ENCODE measurements at places on chromosomes 11 and 22.

DNA sequence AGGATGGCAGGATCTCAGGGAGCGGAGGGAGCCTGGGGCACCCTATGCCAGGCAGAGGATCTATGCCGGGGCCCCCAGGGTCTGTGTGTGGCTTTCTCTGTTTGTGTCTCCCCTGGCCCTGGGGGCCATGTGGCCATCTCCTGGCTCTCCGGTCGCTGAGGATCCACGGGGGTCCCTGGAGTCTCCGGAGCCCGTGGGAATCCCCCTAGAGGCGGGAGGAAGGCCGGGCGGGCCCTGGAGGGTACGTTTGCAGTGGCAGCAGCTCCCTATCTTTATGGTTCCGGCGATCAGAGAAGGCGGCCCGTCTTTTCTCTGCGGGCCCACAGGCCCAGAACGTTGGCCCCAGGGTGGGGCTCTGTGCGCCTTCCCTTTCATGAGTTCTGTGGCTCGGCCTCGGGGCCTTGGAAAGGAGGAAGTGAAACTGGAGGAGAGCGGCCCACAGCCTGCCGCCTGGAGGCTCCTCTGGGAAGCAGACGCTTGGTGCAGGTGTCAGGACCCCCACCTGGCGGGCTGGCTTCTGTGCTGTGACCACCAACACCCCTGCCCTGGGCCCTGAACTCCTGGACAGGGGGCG, 82.1 kb downstream of the KCNQ1 start:
- no peak for DNase-seq

DNA sequence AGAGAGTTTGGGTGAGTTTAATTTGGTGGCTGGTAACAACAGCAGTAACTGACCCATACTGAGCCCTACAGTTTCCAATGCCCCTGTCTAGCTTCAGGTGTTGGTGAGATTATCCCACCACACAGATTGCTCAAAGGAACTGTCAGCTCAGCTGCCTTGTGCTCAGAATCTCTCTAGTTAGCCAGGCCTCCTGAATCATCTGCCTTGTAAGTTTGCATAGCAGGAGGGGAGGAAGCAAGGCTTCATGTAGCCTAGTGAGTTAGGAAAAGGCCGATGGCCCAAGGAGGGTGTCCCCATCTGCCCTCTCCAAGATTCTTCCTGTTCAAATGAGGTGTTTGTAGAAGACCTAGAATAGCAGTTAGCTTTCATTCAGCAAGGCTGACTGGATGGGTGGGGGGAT, 74.3 kb downstream of the MICAL2 start:
- DNase-seq: no peak

DNA sequence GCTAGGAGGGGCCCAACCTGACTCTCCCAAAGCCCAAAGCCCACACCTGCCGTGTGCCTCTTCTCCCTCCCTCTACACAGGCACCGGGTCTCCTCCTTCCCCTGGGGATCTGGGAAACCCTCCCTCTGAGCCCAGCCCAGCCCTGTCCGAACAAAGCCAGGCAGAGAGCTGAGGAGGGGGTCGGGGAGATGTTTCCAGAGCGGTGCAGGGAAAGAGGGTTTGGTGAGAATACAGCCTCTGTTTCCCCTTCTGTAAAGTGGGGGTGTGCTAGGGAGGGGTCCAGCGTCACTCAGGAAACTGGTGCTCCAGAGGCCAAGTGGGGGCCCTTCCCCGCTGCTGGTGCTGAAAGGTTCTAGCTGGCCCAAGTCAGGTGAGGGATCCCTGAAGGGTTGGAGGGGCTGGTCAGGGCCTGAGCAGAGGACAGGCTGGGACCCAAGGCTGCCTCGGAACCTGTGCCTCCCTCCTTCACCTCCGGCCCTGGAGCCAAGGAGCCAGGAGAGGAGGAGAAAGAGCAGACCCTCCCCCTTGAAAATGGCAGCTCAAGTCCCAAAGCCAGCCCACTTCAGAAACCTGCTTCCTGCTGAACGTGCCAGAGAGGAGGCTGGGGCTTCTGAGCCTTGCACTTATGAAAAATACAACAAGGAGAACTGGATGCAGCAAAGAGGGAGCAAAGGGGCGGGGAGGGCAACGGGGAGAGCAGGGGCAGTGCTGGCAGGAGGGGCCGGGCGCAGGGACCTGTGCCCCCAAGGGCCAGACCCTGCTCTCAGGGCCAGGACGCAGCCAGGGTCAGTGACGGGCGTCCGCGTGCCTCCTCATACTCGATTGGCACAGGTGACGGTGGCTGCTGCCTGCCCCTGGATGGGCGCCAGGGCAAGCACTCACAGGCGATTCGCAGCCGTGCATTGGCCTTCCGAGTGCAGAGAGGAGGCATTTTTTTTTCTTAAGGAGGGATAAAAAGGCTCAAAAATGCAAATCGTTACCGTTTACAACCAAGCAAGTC, 43.2 kb downstream of the MACROD1 start:
- DNase-seq: no peak

DNA sequence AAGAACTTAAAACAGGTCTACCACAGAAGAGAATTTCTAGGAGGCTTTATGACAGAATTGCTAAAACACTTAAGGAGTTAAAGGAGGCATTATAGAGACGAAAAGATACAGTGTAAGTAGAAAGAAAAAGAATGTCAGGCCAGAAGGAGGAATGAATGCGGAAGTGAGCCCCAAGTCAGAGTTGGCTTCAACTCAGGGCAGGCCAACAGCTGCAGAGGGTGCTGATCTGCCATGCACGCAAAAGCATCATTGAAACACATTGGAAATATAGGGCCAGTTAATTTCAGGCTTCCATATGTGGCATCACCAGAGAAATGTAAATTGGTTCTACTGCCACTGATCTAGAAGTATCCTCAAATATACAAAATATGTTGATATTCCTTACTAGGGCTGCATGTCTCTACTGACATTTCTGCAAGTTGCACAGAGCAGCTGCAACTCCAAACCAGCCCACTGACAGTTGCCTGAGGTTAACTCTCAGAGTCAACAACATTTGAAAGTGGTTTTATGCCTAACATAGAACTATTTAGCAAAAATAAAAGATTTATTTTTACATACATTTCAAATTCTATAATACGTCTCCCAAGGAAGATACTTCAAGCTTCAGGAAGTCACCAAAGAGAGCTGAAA, 324.1 kb downstream of the C11orf87 start:
- DNase-seq: no peak

GRCh38 chr11:128720522-128720985, 26.7 kb downstream of the FLI1 start:
- no peak for DNase-seq

DNA sequence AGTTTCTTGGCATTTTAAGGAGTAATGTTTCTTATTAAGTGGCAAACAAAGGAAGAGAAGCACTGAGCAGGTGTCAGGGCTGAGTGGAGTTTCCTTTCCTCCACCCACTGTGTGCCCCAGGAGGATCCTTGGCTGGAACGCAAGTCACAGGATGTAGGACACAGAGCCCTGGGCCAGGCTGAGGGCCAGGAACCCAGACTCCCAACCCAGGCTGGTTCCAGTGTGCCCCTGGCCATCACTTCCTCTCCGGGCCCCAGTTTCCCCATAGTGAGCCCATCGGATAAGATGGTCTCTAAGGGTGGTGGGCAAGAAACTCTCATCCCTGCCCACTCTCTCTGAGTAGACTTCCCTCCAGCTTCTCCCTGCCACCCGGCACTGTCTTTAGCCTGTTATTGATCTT, 45.3 kb downstream of the LMO1 start:
- no peak for DNase-seq

DNA sequence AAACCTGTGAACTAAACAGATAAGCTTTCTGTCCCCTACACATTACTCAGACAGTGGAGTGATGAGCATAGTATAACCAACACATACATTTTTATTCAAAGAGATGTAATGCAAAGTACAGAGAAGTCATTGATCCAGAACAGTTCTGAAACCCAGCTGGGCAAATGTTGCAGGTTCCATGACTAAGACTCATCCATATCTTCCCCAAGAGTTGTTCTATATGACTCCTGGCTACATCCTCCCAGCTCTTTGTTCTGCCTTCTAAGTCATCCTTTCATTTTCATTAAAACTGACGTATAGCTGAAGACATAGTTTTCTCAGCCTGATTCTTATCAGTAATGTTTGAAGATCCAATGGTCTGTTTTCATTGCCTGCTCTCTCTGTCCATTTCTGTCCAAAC, 47.3 kb downstream of the PLAAT5 start:
- DNase-seq: no peak

GRCh38 chr11:73366265-73366610, 10.0 kb upstream of the RELT start:
- DNase-seq: no peak

GRCh38 chr11:36672815-36673450, 74.9 kb upstream of the RAG2 start:
- no peak for DNase-seq

DNA sequence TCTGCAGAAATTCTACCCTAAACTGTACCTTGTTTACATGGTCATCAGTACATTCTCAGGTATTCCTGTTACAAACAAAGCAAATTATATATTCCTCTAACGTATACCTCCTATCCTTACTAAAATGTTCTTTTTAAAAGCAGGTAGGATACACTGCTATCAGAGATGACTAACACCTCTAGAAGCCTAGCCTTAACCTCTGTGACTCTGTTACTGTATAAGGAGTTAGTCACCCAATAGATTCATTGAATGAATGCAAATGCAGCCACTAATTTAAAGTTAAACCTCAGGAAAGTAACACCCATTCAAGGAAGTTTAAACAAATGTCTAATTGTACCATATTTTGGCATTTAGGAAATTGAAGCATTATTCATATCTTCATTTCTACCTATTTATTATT, 82.2 kb downstream of the FCHSD2 start:
- no peak for DNase-seq

- no peak for DNase-seq
These were observed 2.1 kb upstream of the ANAPC15 start for GRCh38 chr11:72114570-72114969.

DNA sequence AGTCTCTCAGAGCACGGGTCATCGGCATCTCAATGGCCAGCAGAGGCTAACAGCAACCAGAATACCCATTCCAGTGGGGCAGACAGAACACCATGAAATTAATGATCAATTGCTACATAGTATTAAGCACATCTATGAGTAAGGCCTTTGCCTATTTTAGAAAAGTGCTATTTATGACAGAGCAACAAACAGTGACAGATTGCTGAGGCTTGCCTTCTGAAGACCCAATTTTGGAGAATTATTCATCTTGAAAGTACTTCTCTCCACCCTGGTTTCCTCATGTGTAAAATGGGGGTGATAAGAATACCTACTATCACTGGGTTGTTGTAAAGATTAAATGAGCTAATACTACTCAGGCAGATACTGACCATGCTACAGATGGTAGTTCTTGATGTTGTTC, 232.7 kb downstream of the TENM4 start:
- no peak for DNase-seq

- no peak for DNase-seq
These were observed 102.8 kb upstream of the DRD2 start for GRCh38 chr11:113578033-113578380.

GRCh38 chr11:61554172-61554988, 26.5 kb downstream of the SYT7 start:
- no peak for DNase-seq

GRCh38 chr11:47186076-47186699, at the start of gene PACSIN3:
PACSIN3 (minus strand) TSS chr11:47186434; CDS start chr11:47182727, 3,707 bp downstream.
- DNase-seq: no peak

DNA sequence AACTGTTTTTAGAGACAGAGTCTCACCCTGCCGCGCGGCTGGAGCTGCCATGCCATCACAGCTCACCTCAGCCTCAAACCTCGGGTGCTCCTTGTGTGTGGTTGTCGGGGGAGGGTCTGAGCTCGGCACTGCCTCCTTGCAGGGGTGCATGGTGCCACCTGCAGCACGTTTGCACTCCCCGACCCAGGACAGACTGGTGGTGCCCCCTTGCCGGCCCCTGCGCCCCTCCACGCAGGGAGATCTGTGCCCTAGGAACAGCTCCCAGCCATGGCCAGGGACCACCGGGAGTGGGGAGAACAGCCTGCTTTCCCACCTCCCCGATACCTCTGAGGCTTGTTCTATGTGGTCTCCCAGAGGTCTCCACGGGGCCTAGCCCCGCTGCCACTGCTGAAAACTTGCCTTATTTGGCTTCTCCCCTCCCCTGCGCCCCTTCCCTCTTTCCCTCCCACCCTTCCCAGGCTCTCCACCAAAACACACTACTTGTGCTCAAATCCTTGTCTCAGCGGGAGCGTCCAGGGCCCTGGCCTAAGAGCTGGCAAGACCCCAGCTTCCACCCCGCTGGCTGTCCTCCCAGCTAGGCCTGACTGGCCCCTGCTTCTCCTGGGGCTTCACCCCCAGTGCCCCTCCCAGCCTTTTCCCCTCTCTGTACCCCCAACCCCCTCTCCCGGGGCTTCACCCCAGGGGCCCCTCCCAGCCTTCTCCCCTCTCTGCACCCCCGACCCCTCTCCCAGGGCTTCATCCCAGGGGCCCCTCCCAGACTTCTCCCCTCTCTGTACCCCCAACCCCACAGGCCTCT, 13.4 kb upstream of the TPCN2 start:
- DNase-seq: no peak

GRCh38 chr11:73154178-73154577, 12.1 kb upstream of the FCHSD2 start:
- peak; percentile 9 for DNase-seq
